ENCODE measurements at places on chromosomes 11 and 22. TPM values are rescaled to one million over a fixed set of nuclear protein-coding genes. Genes with fewer than 3 reads are reported as not detected.

GRCh38 chr22:38193580-38193979 is 8.2 kb upstream of the MAFF start:
- no peak for DNase-seq
- H3K27me3 ChIP-seq, result no peaks in the 10 kb centered on the region
- no peak overlapping the region for H3K4me3 ChIP-seq
- no peak overlapping the region for H3K27ac ChIP-seq
- no peaks in the 10 kb centered on the region for H3K4me1 ChIP-seq

GRCh38 chr11:396948-397548 is 3.0 kb downstream of the PKP3 start:
- H3K4me1 ChIP-seq, result no peaks in the 10 kb centered on the region
- no peaks in the 10 kb centered on the region for H3K36me3 ChIP-seq
- peak overlapping the region; percentile 50 for H3K4me3 ChIP-seq
- peak; percentile 86 for DNase-seq
- no peak overlapping the region for H3K27ac ChIP-seq

DNA sequence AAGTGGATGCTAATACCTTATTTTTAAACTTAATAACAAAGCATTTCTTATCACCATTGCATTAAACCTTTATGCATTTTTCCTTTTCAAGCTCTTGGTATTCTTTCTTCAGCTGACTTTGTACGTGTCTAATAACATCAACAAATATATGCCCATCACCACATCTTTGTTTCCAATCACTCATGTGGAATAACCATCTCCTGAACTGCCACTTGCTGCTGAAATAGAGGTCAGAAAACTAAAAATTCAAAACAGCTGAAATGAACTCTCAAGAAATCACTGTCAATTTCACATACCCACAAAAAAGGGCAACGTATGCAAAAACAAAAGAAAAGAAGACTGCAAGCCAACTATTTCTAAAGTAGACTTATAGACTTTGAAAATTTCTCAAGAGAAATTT is 7.4 kb downstream of the MSANTD4 start:
- H3K27ac ChIP-seq, result no peak overlapping the region
- DNase-seq, result no peak
- no peak overlapping the region for H3K4me3 ChIP-seq
- H3K36me3 ChIP-seq, result peaks cover 12% of the 10 kb centered on the region

- H3K36me3 ChIP-seq, result no peaks in the 10 kb centered on the region
- no peak overlapping the region for H3K4me3 ChIP-seq
- peak overlapping the region; percentile 81 for H3K27ac ChIP-seq
- H3K4me1 ChIP-seq, result peaks cover 36% of the 10 kb centered on the region
- DNase-seq, result no peak
- H3K27me3 ChIP-seq, result no peaks in the 10 kb centered on the region
Observed at GRCh38 chr11:120208777-120209176, 2.1 kb upstream of the OAF start.

- H3K36me3 ChIP-seq, result no peaks in the 10 kb centered on the region
- H3K4me1 ChIP-seq, result peaks cover 7% of the 10 kb centered on the region
- no peak for DNase-seq
- no peaks in the 10 kb centered on the region for H3K27me3 ChIP-seq
- no peak overlapping the region for H3K4me3 ChIP-seq
Observed at GRCh38 chr22:48091656-48092223, 1329.3 kb downstream of the TBC1D22A start.

The OR5P2 gene
- not detected for total RNA-seq

All from Peyer's patch (tissue), 4 donors.